ENCODE measurements at places on chromosomes 16 and 17.

DNA sequence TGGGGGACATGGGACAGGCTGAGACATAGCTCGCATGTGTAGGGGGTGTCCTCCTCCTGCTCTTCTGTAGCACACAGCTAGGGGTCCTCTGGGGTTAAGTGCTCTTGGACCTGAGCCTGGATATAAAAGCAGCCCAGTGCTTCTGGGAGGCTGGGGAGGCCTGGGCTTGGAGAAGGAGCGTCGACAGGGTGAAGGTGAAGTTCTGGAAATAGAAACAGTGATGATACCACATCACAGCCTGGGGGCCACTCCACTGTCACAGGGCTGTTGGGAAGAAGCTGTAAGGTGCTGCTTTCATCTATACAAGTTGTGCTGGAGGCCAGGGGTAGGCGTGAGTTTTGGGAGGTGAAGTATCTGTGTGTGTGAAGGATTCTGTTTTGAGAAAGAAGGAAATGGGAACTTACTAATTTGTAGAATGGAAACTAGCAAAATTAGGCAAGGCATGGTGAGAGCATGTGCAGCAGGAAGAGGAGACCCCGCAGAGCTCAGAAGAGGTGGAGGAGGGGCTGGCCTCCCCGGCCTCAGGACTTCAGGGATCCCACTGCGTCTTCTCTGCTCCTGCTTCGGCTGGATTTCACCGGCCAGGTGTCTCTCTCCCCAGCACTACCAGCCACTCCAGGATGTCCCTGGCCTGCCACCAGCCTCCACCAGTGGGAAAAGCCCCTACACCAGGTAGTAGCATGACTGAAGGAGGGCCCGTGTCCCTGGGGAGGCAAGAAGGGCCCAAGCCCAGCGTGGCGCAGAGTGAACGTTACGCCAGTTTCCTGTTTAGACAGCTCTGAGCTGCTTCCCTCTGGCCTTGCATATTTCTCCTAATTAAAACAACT lies 19.4 kb downstream of the PLCG2 start:
- DNase-seq, result no peak

DNA sequence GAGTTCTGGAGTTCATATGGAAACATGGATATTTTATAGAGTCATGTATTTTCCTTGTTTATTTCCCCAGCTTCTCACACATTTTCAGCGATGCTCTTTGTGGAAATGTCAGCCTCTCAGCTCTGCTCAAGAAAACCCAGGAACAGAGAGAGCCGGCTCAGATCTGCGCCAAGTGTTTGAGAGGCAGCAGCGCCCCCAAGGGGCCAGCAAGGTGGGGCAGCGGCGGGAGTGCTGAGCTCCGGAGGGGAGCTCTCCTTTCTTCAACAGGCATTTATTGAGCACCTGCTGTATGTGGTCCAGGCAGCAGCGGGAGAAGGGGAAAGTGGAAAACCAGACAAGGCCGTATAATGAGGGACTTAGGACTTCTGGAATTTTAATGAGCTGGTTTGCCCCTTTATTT lies 421.1 kb upstream of the C16orf82 start:
- DNase-seq, result no peak

DNA sequence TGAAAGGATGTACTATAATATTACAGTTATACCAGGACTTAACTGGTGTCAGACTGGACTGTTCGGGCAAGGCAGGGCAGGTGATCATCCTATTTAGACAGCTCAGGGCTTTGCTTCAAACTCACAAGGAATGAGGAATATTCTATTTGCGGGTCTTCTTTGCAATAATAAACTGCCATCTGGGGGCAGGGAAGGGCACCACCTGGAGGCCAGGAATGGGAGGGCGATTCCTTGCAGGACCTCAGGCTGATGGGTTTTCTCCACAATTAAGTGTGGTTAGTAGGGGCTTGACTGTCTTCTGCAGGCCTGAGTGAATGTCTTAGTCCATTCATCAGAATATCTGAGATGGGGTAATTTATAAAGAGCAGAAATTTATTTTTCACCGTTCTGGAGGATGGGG lies 424.1 kb downstream of the CA10 start:
- DNase-seq, result no peak

DNA sequence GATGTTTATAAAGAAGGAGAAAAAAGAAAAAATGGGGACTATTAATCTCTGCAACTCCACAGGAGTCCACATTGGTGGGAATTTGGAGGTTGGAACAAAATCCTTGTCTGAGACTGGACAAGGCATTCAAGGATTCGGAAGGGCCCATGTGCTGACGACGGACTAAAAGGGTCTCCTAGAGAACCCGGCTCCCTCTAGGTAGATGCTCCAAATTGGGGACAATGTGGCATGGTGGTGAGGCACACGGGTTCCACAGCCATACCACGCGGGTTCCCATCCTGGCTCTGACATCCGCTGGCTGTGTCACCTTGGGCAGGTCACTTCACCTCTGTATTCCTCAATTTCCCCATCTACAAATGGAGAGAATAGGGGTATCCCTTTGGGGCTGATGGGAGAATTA lies 227.4 kb downstream of the C16orf78 start:
- DNase-seq, result peak; percentile 16

GRCh38 chr16:85568519-85568918 lies 44.6 kb upstream of the GSE1 start:
- no peak for DNase-seq

DNA sequence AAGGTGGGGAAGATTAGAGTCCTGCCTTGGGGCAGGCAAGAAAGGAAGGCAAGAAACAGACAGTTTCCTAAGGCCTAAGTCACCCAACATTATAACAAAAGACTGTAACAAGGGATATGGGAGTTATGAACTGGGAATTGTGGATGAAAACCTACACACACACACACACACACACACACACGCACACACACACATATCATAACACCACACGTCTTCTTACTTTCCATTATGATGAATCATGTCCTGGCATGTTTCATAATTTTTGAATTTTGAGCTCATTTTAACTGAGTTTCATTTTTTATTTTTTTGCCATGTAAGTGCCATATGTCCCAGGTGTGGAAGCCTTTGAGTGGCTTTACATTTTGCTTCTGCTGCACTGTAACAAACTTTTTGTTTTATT lies 29.9 kb downstream of the HS3ST2 start:
- DNase-seq, result no peak

DNA sequence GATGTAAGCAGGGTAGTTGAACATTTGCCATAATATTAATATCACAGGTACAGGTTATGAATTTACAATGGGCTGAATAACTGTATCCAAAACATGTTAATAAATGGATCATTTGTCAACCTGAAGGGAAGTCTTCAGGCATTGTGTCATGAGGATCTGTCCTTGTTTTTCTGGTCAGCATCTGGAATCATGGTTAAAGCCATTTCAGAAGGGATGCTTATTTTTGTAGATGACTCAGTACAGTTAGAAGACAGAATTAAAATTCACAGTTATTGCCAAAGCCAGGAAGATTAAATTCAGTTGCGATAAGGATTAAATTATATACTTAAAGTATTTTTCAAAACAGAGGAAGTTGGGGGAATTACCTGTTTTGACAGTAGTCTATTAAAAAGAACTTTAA lies 8.0 kb downstream of the PSMD11 start:
- no peak for DNase-seq

GRCh38 chr17:30565073-30565935 lies 88.1 kb downstream of the GOSR1 start:
- no peak for DNase-seq

DNA sequence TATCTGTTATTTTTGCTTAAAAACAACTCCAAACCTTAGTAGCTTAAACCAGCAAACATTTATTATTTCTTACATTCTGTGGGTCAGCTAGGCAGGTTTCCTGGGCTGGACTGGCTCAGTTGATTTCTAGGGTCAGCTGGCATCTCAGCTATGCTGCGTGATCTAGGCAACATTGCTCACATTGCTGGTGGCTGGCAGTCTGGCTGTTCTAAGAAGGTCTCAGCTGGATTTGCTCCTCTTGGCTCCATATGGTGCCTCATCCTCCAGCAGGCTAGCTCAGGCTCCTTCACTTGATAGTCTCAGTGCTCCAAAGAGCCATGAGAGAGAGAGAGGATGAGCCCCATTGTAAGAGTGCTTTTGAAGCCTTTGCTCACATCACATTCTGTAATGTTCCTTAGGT lies 470.6 kb upstream of the CDH5 start:
- no peak for DNase-seq

GRCh38 chr17:11980813-11981212 lies 16.5 kb downstream of the ZNF18 start:
- DNase-seq, result no peak

DNA sequence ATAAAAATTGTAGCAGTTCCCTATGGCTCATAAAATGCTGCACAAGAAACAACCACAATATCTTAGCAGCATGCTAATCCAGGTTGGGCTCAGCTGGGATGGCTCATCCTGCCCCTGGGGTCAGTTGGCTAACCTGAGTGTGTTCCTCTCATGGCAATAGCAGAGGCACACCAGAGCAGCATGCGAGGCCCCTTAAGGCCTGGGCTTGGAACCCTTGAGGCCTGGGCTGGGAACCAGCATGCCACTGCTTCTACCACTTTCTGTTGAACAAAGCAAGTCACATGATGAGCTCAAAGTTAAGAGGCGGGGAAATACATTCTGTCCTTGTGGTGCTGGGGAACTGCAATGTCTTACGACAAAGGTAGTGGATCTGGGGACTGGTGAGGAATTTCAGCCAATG lies 154.4 kb upstream of the FOXF1 start:
- no peak for DNase-seq

DNA sequence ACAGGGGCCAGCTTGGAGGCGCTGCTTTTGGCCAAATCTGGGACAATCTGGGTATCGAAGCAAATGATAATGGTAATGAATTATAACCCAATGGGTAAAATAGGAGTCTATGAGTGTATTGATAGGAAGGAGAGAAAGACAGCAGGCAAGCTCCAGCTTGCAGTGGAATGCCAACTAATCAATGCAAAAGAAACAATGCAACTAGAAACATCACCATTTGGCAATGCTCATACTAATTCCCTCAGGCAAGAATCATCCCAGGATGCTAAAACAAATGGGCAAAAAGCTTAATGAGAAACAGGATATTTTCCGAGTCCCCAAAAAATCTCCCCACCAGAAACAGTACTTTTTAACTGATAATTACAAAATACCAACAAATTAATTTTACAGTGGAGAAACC lies 64.7 kb downstream of the ADCY9 start:
- no peak for DNase-seq

- no peak for DNase-seq
Observed at GRCh38 chr16:82582975-82583374, 43.8 kb upstream of the CDH13 start.

All from coronary artery (tissue), 2 donors.